ENCODE measurements at places on chromosomes 3 and 15. TPM values are rescaled to one million over a fixed set of nuclear protein-coding genes. Genes with fewer than 3 reads are reported as not detected.

DNA sequence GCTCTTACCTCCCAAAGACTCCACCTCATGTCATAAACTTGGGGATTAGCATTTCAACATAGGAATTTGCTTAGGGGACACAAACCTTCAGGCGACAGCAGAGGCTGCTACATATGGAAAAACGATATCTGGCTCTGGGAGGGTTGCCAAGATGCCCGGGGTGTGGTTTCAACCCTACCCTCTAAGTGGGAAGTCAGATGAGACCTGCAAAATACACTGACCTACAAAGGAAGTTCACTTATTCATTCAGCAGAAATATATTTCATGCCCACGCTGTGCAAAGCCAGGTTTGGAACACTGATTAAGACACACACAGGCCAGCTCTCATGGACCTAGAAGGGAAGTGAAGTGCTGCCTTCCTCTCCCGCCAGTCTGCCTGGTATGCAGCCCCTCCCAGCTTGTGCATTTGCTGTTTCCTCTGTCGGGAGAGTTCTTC lies 239.3 kb downstream of the FEZF2 start:
- no peak for DNase-seq

DNA sequence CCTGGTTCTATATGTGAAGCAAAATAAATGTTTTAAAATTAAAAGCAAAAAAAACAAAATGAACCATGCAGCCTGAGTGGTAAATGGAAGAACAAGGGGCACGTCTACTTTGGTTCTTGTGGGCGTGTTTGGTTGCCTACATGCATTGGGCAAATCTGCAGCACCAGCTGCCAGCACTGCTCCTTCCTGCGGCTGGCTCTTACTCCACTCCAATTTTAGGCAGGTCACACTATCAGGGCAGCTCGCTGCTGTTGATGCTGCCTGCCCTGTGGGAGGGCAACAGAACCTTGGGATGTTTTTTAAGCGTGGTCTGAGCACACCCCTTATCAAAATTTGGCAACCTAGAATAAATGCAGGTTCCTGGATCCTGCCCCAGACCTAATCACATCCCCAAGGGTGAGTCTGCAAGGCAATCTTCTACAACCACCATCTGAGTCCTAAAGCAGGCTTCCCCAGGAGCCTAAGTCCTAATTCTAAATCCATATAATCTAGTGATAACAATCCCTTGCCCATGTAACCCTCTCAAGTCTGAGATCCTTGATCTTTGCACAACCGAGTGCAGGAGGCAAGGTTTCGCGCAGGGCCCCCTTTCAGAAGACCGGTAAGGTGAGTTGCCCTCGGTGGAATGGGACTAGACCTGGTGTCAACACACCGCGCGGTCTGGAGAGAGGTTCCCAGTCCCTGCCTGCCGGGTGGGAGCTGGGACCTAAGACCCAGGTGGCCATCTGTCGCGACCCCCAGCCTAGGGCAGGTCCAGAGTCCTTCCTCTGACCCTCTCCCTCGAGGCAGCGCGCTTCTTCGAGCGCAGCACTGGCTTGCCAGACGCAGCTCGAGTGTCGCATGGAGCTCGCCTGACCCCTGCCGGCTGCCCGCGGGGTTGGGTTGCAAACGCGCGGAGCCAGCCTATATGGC lies 15.9 kb downstream of the IVD start:
- no peak for DNase-seq

- no peak for DNase-seq
Measured at GRCh38 chr3:153305189-153305588, 143.2 kb downstream of the RAP2B start.

GRCh38 chr3:107794664-107795443 lies 272.1 kb downstream of the BBX start:
- DNase-seq, result no peak

GRCh38 chr15:41691471-41691870 lies 31.3 kb downstream of the MGA start:
- DNase-seq, result no peak

GRCh38 chr15:25208735-25209134 lies 230.1 kb downstream of the UBE3A start:
- no peak for DNase-seq

GRCh38 chr3:150312018-150312657 lies 96.0 kb upstream of the TSC22D2 start:
- no peak for DNase-seq

- no peak for DNase-seq
Measured at GRCh38 chr3:34361921-34362320, 563.5 kb downstream of the PDCD6IP start.

DNA sequence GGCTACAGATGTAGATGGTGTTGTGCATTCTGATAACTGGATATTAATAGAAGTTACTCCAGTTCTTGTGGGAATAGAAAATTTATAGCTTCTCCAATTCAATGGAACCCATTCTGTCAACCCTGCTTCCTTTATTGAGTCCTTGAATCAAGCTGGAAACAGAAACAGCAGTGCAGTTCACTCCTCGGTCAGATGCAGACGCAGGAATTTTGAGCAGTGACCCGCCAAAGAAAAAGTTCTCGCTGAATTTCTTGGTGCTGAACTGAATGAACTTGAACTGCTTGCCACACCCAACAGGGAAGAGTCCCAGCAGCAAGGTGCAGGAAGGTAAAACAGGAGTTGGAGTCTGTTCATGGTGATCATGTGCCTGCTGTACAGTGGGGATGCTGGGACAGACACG lies 10.3 kb downstream of the HRH1 start:
- DNase-seq, result no peak

The COLQ gene
- 0.05 TPM for total RNA-seq

The PCSK6 gene
- total RNA-seq, result 19.2 TPM

The CCR8 gene
- total RNA-seq, result not detected

The KNL1 gene
- 4.2 TPM for total RNA-seq

Measured in glomerular endothelial cell (primary cell).